ENCODE measurements at places on chromosomes 5 and 9.

DNA sequence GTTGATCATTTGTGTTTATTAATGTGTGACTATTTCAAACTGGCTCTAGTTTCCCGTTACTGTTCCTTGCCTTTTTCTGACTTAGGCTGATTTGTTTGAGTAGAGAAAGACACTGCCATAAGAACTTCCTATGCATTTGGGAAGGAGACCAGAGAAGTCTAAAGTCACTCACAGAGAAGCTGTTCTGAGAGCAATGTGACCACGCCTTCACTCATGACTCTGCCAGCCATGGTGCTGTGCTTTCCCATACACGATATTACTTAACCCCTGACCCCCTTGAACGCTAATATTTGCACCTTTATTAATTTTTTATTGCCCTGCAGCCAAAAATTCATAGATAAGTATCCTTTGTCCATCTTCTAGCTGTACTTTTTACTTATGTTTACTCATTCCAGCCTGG lies 20.9 kb downstream of the SLC28A3 start:
- no peak for DNase-seq

- DNase-seq: no peak
These were observed 594.7 kb upstream of the WWC1 start for GRCh38 chr5:167696558-167697314.

- DNase-seq: no peak
These were observed 30.4 kb upstream of the IER5L start for GRCh38 chr9:129208207-129209032.

- no peak for DNase-seq
These were observed 274.0 kb upstream of the DAPK1 start for GRCh38 chr9:87223392-87224246.

GRCh38 chr9:132548751-132549640 lies 33.4 kb upstream of the BARHL1 start:
- DNase-seq: no peak

DNA sequence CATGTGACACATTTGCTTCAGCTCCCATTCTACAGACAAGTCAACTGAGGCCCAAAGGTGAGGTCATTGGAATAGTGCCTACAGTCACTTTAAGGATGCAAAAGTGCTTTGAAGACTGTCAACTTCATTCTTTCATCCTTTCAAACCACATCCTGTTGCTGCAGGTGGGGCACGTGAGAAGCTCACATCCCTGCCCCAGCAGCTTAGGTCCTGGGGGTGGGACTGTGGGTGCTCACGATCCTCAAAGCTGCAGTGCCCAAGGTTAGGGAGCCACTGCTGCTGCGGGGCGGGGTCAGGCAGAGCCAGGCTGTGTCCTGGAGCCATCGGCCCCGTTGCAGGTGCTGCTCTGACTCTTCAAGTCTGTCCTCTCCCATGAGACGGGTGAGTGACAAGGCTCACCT lies 57.9 kb upstream of the IER5L start:
- no peak for DNase-seq

GRCh38 chr5:125891061-125891725 lies 532.0 kb upstream of the GRAMD2B start:
- DNase-seq: no peak

DNA sequence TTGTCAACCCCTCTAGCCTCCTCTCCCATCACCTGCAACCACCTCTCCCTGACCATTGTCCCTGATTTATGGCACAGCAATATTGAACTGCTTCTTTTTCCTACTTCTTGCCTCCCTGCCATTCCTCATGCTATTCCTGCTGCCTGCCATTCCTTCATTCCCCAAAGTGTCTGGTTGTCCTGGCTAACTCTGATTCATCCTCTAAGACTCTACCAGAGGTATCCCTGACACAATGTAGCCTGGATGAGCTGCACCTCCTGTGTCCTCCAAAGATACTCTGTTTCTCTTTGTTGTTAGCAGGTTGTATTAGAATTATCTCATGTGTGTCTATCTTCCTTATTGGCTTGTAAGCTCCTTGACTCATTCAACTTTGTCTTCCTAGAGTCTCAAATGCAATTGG lies 53.5 kb upstream of the PTPN3 start:
- DNase-seq: no peak

GRCh38 chr5:159059722-159060121 lies 40.0 kb downstream of the EBF1 start:
- DNase-seq: no peak

GRCh38 chr5:79798893-79799590 lies 109.4 kb downstream of the CMYA5 start:
- no peak for DNase-seq

DNA sequence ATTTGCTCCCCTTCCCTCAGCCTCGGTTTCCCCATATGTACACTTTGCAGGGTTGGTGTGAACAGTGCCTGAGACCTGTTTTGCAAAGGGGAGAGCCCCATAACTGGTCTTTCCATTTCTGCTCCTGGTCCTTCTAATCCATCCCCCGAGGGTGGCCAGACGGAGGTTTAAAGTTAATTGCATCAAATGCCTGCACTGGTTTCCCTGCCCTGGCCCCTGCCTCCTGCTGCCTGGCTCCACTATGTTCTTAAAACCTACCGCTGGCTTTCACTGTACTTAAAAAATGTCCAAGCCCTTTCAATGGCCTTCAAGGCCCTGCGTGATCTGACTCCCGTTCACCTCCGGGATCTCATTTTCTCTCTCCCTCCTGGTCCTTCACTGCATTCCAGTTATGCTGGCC lies 183.0 kb downstream of the RGS3 start:
- DNase-seq: no peak

All from NCI-H2029 treated with DMSO at 0.1 percent for 48 hours (cell line).